A172 (cell line): ENCODE measurements at places on chromosomes 6 and 20. TPM values are rescaled to one million over a fixed set of nuclear protein-coding genes. Genes with fewer than 3 reads are reported as not detected.

Gene FNDC11
- 1.8 and 2.9 TPM in 2 replicates for total RNA-seq

Gene C20orf141
- not detected in 2 replicates for total RNA-seq

Gene RING1
- total RNA-seq = 16.2 and 19.7 TPM in 2 replicates

Gene KIAA0408
- 0.09 and 0.60 TPM in 2 replicates for total RNA-seq

Gene SH3BGRL2
- 1.2 and 2.3 TPM in 2 replicates for total RNA-seq

Gene CRISP2
- not detected in 2 replicates for total RNA-seq

Gene SLC12A5
- total RNA-seq = 0.90 and 3.4 TPM in 2 replicates

Gene ZBTB12
- total RNA-seq = 1.3 and 4.1 TPM in 2 replicates
